ENCODE measurements at places on chromosomes 5 and 9.
A peak's percentile ranks its signal among the peaks of the same experiment; 100 is the strongest.

DNA sequence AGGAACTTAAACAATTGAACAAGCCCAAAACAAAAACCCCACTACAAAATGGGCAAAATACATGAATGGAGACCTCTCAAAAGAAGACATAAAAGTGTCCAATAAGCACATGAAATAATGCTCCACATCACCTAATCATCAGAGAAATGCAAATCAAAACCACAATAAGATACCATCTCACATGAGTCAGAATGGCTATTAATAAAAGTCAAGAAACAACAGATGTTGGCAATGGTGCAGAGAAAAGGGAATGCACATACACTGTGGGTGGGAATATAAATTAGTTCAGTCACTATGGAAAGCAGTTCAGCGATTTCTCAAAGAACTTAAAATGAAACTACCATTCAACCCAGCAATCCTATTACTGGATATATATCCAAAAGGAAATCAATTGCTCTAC is 337.4 kb upstream of the GRIA1 start:
- DNase-seq, result no peak

DNA sequence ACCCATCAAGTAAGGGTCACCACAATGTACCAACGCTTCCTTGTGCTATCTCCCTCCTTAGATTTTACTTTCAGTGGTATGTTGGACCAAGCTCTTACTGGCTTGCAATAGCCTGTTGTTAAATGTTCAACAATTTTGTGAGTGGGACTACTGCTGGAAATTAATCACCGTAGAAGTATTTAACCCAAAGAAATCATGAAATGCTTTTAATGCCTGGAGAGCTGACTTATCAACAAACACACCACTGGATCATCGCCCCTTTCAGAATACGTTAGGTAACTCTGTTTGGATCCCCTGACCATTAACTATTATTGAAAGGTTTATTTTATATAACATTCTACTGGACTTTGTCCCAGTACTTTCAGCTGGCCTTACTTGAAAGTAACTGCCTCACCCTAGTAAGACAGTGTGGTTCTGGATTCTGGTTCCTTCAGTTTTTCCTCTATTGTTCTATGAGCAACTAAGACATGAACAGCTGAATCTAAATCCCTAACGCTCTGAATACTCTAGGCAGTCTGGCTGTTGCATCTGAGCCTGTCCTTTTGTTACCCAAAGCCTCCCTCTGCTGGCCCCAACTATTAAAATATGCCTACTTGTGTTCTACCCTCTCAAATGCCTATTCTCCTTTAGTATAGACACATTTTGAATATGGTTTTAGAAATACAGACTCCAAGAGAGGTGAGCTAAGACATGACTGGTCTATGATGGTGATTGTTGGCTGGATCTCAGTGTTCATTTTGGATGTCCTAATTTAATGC is 1203.4 kb upstream of the DMAC1 start:
- DNase-seq, result no peak

DNA sequence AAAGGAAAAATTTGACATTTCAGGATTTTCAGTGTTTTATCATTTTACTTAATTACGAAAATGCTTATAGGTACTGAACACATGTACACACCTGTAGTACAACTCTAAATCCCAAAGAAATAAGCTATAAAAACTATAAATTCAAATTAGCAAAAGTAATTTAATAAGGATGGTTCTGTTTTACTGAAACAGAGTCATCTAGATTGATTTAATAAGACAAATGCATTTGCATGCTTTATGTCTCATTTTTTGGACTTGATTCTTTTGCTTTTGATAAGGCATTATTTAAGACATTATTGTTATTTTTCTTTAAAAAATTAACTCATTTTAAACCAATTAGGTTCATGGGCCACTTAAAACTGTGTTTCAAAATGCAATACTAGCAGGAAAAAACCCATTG is 201.2 kb downstream of the PIK3R1 start:
- DNase-seq, result no peak

- DNase-seq, result no peak
These were observed 10.8 kb downstream of the FBXO38 start for GRCh38 chr5:148394587-148395019.

GRCh38 chr5:167020418-167020817 is 1271.0 kb upstream of the WWC1 start:
- no peak for DNase-seq

- no peak for DNase-seq
These were observed 37.9 kb downstream of the ERGIC1 start for GRCh38 chr5:172871982-172872381.

DNA sequence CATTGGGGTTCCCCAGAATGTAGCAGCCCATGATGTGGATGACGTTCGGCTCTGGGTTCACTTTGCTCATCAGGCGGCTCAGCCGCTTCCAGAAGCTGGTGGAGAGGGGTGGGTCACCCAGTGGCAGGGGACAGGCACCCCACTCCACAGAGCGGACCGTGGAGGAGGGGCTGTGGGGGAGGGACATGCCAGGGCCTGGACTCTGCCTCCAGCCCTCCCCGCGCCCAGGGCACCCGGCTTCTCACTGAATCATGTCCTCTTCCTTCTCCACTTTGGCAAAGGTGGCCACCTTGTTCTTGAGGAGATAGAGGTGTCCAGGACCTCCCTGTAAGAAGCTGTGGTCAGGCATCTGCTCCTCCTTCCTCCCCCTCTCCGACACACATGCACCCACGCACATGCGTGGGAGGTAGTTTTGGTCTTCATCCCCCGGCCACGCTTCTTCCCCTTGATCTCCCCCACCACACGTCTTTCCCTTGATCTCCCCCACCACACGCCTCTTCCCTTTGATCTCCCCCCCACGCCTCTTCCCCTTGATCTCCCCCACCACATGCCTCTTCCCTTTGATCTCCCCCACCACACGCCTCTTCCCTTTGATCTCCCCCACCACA is 8.9 kb upstream of the ENTPD8 start:
- DNase-seq, result peak; percentile 74

DNA sequence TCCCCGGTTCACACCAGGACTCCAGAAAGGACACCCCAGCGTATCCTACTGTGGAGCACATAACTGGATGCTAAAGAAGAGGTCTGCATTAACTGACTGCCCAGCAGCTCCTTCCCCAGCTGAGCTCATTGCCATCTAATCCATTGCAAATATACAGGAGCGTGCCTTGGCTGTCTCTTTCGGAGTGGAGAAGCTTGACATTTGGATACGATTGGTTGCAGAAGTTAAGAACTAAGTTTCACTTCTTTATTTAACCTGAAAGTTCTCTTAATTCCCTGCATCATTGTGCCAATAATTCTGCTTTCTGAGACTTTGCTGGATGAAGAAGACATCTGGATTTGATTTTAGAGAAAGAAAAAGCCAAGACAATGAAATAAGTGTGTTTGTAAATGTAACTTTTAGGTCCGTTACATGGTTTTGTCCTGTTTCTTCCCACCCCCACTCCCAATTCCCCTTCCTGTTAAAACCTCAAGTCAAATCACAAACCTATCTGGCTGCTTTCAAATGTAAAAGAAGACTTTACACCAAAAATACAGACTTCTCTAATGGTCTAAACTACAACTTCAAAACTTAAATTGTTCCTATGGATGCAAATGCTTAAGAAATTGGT is 33.9 kb downstream of the TAS2R1 start:
- no peak for DNase-seq

DNA sequence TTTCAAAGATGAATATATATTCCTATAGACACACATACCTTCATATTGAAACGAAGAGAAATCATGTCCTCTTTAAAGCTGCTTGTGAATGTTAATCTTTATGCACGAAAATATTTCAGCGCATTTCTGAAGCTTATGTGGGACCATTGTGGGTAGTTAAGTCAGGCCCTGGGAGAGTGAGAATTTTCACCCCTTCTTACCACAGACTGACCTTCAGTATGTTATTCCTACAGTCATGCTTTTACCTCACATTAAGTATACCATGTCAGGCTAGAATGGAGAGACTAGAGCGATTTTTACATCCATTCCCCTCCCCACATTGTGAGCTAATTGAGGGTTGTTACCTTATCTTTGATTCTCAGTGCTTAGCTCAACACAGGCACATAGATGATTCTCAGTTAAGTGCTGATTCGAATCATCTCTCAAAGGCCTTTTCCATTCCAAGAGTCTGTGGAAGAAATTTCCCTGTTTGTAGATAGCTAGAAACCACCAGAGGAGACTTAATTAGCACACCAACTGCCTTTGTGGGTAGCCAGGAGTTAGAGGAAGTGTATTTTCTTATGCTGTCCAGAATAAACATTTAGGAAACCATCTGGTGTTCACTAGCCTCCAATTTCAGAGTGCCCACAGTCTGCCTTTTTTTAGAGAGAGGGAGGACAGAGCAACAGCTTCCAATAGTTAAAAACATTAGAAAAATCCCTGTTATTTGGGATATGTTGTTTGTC is 110.5 kb downstream of the MEGF10 start:
- no peak for DNase-seq

DNA sequence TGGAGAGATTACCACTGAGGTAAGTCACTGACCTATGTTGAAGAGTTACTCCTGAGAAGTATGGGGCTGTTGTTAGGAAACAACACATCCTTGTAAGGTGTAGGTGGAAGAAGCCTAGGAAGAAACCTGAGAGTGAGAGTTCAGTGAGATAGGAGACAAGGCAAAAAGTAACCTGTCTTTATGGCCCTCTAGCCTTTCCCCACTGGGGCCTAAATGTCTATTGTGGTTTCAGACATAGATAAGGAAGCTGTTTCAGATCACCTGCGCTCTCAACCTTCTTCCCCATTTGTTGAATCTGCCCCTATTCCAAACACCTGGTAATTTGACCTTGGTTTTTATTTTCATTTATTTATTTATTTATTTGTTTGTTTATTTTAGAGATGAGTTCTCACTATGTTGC is 397.1 kb upstream of the RORB start:
- DNase-seq, result no peak

GRCh38 chr5:73196201-73196600 is 23.2 kb downstream of the TMEM174 start:
- DNase-seq, result no peak

GRCh38 chr5:168876419-168876818 is 297.3 kb upstream of the PANK3 start:
- no peak for DNase-seq

DNA sequence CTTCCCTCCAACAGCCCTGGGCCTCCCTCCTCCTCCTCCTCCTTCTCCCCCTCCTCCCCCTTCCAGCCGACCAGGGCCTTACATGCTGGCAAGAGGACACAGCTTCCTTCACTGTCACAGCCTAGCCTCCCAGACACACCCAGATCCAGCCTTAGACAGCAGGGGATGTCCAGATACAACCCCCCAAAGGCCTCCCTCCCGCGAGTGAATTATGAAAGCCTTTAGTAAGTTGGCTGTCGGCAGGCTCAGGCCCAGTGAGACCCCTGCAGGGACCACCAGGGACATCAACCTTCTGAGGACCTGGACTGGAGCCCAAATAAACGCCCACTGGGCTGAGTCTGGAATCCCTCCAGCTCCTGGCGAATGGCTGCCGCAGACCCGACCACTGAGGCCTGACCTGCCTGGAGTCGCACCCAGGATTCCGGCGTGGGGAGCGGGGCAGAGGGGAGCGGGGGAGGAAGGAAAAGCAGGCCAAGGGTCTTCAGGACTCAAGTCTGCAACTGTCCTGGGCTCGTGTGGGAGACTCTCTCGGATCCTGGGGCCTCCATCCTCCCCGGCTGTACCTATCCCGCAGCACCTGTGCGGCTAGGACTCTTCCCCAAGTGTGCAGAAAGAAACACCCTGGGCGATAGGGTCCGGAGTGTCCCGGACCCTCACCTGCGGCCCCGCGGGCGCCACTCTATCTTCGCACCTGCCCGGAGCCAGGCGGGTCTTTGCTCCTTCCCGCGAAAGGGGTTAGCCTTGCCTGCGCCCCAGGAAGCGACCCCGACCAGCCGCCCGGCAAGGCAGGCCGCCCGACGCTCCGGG is 705 bp downstream of the SEPTIN8 start:
- DNase-seq, result no peak

DNA sequence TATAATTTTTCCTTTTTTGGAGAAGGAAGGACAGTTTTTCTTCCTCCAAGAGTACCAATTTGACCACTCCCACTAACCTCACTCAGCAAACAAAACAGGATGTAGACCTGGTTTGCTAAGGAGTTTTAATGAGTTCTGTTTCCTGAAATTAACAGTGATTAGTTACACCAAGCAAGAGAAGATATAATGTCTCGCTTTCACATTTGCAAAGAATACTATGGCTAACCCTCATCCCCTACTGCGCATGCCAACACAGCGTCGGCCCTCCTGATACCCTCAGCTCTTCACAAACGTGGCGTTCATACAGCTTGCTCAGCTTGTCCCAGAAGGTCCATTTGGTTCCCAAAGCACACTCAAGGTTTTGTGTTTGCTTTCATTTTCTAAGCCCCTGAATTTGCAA is 41.9 kb upstream of the IPPK start:
- no peak for DNase-seq

GRCh38 chr9:120362446-120362845 is 217.5 kb downstream of the CDK5RAP2 start:
- no peak for DNase-seq

DNA sequence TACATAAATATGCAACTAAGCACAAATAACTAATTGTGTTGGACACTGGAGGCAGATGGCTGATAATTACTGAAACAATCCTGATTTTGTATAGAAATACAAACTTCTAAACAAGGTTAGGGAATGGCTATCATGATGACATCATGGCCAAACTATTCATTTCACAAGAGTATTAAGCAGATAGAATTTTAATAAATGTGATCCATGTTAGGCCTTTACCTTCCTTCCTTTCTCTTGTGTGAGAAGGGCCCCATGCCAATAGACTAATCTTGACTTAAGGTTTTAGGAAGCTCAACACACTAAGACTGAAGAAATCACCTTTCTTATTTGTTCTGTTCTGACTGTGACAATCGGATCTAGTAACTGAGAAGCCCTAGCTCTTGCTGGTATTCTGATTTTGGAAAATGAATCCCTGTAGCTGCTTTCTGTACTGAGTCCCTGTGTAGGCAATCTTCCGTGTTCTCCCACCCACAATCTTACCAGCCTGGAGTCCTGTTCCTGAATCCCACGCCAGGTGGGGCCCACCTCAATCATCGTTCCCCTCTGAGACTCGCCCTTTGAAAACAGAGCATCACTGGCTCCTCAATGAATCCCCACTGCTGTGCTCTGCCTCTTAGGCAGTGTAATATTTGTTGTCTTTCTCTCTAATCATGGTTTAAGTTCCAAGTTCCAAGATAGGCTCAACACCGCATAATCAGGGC is 168.7 kb upstream of the GNA14 start:
- DNase-seq, result no peak

GRCh38 chr9:86672301-86672700 is 275.0 kb downstream of the GAS1 start:
- DNase-seq, result no peak

DNA sequence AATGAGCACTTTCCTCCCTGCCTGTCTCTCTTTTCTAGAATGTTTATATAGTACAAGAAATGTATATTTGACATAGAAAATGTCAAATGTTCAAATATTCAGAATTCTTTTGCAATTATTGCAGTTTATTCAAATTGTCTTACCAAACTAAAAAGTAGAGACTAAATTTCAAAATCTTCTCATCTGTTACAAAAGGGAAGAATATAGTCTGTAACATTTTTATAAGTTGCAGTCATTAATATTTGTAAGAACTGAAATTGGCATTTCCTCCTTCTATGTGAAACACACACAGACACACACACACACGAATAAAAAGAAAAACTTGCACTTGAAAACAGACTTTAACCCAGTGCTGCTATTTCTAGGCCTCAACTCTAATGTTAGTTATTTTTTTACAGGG is 56.4 kb downstream of the NR3C1 start:
- no peak for DNase-seq

Data from stimulated activated CD8-positive, alpha-beta memory T cell treated with anti-CD3 and anti-CD28 coated beads, Interleukin-7, amount 100 ng/mL, for 4 hours (primary cell).